ENCODE measurements at places on chromosomes 13 and 19.

GRCh38 chr13:114074671-114075315 lies 57.6 kb downstream of the RASA3 start:
- no peak for DNase-seq

- DNase-seq, result no peak
Measured at GRCh38 chr13:28503182-28503967, 8.4 kb upstream of the FLT1 start.

DNA sequence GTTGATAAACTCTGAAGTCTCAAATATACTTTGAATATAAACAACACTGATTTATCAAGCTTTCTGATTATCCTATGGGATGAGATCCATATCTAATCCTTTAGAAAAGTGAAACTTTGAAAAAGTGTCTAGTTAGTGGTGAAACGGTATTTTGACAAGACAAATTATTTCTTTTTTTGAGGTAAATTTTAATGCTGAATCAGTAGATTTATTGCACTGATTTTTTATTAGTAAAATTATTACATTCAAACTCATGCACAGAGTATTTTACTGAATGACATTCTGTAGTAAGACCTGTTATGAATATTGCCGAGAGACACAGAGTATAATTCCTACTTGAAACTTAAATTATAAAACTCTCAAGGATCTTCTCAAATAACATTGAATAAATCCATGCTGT lies 679.1 kb upstream of the SPRY2 start:
- no peak for DNase-seq

- DNase-seq, result no peak
Measured at GRCh38 chr19:50790396-50790795, at the start of gene ACP4. Gene ACP4 (plus strand): TSS chr19:50790415. CDS start chr19:50790415, 0 bp downstream.

GRCh38 chr19:32580353-32580900 lies 563 bp upstream of the PDCD5 start:
- no peak for DNase-seq

DNA sequence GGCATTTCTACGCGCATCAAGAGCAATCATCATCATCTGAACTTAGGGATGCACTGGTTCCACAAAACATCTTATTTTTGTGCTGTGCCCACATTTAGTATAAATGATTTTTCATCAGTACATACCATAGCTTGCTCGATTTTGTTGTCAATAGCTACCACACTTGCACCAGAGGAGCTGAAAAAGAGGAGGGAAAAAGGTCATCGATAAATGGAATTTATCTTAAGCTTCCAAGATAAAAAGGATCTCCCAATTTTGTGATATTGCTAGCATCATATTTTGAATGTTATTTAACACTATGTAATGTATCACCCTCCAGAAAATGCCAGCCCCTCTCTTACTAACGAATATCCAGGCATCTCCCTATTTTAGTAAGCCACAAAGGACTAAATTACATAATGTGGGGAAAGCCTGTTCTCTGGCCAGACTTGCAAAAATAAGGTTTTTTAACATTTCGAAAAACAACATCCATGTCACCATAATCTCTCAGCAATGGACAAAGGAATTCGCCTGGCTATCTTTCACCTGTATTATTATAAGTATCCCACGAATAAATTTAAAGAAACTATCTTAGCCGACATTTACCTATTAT lies 62.4 kb downstream of the SERP2 start:
- no peak for DNase-seq

GRCh38 chr19:3114018-3114726 lies 20.0 kb downstream of the GNA11 start:
- DNase-seq, result no peak

DNA sequence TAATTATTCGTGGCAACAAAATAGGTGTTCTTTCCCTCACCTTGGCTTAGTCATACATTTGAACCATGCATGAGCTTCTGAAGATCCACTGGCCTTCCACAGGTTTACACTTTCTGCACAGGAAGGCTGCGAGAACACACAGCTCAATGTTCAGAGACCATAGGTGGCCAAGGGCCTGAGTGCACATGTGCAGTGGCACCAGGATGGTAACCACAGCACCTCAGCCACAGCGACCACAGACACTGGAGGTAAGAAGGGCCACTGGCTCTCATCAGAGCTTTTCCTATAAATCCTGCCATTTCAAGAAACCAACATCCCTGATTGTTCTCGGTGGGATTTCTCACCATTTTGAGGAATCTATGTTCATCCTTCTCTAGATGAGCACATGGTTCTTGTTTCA lies 1.6 kb downstream of the DCLK1 start:
- DNase-seq, result no peak

- DNase-seq, result no peak
Measured at GRCh38 chr19:13214036-13214730, 64.0 kb downstream of the IER2 start.

DNA sequence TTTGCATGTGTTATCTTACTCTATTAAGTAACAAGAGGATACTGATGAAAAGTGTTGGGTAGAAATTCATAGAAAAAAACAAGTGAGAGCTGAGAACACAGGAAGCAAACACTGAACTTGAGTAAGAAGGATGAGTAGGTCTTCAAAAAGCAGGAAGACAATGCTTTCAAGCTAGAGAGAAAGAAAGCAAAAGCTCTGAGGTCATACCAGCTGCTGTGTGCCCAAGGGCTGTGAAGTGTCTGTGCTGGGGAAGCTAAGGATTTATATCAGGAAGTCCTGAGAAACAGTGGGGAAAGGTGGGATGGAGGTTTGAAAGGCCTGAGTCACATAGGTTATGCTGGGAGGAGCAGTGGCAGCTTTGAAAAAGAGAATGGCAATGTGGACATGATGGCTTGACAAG lies 145.5 kb upstream of the MAB21L1 start:
- no peak for DNase-seq

GRCh38 chr19:3785451-3785937 lies 687 bp downstream of the MATK start:
- DNase-seq, result no peak

- DNase-seq, result no peak
Measured at GRCh38 chr19:41480336-41480735, 37.4 kb downstream of the ERICH4 start.

- no peak for DNase-seq
Measured at GRCh38 chr13:40787062-40787461, 2.3 kb upstream of the SLC25A15 start.

GRCh38 chr13:103931885-103932284 lies 865.7 kb upstream of the SLC10A2 start:
- no peak for DNase-seq

GRCh38 chr13:107117327-107118012 lies 549.5 kb upstream of the ARGLU1 start:
- DNase-seq, result no peak

DNA sequence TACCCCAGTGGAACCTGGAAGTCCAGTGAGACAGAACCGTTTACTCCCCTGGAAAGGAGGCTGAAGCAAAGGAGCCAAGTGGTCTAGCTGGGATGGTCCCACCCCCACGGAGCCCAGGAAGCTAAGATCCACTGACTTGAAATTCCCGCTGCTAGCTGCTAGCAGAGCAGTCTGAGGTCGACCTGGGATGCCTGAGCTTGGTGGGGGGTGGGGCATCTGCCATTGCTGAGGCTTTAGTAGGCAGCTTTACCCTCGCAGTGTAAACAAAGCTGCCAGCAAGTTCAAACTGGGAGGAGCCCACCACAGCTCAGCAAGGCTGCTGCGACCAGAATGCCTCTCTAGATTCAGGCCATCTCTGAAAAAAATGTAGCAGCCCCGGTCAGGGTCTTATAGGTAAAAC lies 437.0 kb downstream of the SUCLA2 start:
- DNase-seq, result no peak

DNA sequence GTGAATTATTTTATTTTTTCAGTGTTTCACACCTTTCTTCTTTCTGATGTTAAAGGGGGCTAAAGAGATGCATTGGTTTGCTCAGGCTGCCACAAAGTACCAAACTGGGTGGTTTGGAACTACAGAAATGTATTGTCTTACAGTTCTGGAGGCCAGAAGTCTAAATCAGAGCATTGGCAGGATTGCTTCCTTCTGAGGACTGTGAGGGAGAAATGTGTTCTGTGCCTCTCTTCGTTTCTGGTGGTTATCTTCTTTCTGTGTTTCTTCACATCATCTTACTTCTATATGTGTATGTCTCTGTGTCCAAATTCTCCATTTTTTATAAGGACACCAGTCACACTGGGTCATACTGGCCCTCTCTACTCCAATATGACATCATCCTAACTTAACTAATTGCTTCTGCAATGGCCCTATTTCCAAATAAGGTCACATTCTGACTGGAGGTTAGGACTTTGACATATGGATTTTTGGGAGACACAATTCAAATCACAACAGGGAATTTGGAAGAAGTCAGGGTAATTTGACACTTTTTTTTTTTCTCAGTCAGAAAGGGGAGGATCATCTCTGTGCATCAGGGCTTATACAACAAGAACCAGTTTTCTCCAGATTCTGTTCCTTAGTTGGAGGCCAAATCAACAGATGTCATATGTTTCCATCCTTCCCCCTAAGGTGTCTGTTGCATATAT lies 188.2 kb downstream of the KCNRG start:
- DNase-seq, result no peak

DNA sequence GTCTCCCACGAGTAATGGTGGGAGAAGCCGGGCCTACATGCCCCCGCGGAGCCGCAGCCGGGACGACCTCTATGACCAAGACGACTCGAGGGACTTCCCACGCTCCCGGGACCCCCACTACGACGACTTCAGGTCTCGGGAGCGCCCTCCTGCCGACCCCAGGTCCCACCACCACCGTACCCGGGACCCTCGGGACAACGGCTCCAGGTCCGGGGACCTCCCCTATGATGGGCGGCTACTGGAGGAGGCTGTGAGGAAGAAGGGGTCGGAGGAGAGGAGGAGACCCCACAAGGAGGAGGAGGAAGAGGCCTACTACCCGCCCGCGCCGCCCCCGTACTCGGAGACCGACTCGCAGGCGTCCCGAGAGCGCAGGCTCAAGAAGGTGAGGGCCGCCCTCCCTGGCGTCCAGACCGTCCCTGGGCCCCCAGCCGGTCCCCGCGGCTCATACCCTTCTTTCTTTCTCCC lies 1.4 kb upstream of the USF2 start:
- no peak for DNase-seq

DNA sequence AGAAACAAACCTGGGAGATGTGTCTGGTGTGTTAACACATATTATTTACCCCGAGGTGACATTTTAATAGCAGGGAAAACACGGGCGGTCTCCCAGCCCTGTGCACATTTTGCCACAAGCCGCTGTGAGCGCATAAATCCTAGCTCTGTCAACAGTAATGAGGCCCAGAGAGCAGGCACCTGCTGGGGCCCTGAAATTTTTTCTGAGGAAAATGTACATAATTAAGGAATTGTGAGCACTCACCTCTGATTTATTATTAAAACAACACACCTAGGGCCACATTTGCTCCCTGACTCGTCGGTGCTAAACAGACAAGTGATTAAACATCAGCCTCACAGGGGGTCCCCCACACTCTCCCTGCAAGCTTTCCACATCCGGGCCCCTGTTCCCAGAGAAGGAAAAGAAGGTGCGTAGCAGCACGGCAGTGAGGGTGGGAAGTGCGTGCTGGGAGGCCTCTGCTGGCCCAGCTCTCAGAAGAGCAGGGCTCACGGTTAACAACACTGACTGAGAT lies 616.3 kb downstream of the UQCRFS1 start:
- DNase-seq, result no peak

GRCh38 chr19:18596752-18597157 lies 8.2 kb downstream of the REX1BD start:
- no peak for DNase-seq

GRCh38 chr19:19540064-19540714 lies 2.1 kb downstream of the CILP2 start:
- DNase-seq, result no peak

GRCh38 chr13:68081061-68081460 lies 850.9 kb upstream of the PCDH9 start:
- DNase-seq, result no peak

GRCh38 chr13:23392313-23392712 lies 41.2 kb downstream of the SACS start:
- DNase-seq, result no peak

- no peak for DNase-seq
Measured at GRCh38 chr13:41463838-41464602, 6.7 kb downstream of the RGCC start.

- DNase-seq, result peak; percentile 18
Measured at GRCh38 chr19:7831452-7831851, 1.4 kb downstream of the EVI5L start.

GRCh38 chr19:46340051-46340659 lies 6.7 kb upstream of the PPP5C start:
- DNase-seq, result no peak

GRCh38 chr19:18239303-18239702 lies 13.1 kb upstream of the PDE4C start:
- DNase-seq, result no peak

DNA sequence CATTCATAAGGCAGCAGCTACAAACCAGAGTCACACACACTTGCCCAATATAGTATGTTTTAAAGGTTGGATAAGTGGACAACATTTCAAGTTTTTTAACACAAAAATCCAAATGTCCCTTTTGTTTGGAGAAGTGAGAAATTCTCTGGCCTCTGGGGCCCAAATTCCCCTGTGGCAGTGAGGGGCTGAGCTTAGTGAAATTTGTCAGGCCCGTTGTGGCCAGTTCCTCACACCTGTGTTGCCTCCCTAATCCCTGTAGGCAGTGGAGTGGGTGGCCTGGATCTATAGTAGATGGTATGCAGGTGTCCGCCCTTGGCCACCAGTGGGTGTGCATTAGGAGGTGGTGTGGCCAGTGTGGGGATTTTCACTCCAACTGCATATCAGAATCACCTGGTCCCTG lies 6.7 kb downstream of the WDR62 start:
- no peak for DNase-seq

DNA sequence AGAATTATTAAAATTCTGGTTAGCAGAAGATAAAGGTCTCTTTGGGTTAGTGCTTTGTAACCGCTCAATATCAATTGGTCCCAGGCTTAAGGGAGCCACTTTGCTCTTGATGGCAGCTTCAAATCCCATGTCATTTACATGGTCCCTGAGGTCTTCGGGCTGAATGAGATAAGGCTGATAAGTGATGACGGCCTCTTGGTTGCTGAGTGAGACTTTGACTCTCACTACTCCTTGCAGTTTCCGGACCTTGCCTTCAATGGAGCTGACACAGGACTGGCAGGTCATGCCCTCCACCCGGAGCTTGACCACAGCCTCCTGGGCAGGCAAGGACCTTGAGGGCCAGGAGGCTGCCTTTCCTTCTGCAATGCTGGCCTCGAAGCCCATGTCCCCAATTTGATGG lies 36.8 kb downstream of the ATP7B start:
- DNase-seq, result no peak

DNA sequence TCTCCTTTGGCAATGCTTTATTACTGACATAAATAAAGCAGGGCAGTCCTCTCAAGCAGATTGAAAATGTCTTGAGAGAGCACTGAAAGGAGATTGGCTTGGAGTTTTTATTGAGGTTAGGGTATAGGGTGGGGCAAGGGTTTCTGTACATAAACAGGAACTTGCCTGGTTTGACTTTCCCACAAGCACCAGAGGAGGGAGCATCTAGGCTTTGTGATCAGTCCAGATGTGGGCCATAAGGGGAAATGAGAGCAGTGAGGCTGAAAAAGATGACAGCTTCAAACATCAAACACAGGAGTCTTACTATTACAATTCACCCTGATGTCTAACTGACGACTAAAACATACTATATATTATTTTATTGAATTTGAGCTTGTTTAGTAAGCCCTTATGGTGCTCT lies 260.9 kb downstream of the MTUS2 start:
- no peak for DNase-seq

Data from stromal cell of bone marrow (primary cell).